ENCODE measurements at places on chromosomes 6 and 20.

DNA sequence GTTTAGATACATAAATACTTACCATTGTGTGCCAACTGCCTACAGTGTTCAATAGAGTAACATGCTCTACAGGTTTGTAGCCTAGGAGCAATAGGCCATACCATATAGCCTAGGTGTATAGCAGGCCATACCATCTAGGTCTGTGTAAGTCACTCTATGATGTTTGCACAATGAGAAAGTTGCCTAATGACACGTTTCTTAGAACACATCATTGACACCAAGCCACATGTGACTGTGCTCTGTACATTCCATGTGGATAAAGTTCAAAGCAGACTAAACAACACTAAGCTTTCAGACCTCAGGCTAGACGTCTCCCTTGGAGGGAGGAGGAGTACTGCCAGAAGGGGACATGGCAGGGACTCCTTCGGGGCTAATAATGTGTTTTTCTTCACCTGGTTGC lies 93.6 kb downstream of the KIF16B start:
- DNase-seq, result no peak

- DNase-seq, result no peak
Observed at GRCh38 chr6:38716825-38717224, 1.7 kb downstream of the DNAH8 start.

DNA sequence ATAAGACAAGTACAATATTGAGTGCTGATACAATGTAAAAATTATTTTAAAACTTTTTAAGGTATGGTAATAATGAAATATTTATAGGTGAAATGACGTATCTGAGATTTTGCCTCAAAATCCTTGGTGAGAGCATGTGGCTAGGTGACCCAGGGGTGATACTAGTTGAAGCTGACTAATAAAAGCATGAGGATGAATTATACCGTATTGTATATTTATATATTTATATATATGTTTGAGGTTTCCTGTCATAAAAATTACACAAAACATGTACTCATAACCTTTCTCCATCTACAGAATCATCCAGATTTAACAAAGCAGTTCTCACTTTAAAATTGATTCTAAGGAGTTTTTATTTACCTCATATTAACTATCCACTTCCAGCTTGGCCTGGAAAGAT lies 358.1 kb downstream of the CDKAL1 start:
- DNase-seq, result no peak

GRCh38 chr20:10666221-10667076 lies 7.3 kb downstream of the JAG1 start:
- DNase-seq, result no peak

DNA sequence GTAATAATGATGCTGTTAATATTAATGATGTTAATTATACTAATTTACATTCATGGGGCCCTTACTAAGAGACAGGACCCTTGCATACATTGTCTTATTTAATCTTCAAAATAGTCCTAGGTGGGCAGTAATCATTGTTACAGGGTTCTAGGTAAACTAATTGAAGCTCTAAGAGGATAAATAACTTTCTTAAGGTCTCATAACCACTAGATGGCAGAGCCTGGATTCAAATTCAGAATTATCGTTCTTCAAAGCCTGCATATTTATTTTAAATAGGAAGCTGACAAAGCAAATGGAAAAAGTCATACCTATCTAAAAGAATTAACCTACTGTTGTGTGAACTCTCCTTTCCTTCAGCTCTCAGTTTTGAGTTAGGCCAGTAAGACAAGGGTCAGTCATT lies 23.5 kb downstream of the PTCHD4 start:
- no peak for DNase-seq

DNA sequence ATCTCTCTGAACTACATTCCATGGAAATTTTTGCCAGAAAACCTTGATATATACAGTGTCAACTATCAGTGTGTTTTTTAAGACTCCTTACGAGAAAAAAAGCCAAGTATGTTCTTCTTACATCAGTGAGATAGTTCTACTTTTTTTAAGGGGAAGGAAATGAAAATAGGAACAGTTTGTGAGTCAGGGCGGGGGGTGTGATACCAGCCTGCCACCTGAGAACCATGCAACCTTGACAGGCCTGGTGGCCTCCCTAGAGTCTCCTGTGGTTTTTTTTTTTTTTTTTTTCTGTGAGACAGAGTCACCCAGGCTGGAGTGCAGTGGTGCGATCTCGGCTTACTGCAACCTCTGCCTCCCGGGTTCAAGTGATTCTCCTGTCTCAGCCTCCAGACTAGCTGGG lies 96.3 kb upstream of the GCM1 start:
- no peak for DNase-seq

DNA sequence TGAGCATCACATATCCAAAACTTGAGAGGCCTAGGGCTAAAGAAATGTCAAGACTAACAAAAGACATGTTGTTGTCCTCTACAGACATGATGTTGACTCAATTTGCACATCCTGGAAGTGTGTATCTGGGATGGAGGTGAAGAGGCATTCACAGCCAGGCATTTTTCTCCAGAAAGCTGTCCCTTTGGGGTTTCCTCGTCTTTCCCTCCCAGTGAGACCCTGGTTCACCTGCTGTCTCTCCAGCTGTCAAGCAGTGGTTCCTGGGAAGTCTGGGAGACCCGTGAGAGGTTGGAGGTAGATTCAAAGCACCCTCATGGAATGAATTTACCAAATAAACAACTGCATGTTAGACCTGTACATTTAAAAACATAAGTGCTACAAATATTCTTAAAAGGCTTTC lies 32.1 kb downstream of the BACH2 start:
- DNase-seq, result no peak

GRCh38 chr6:29917857-29918256 lies 24.5 kb upstream of the HLA-A start:
- DNase-seq, result no peak

DNA sequence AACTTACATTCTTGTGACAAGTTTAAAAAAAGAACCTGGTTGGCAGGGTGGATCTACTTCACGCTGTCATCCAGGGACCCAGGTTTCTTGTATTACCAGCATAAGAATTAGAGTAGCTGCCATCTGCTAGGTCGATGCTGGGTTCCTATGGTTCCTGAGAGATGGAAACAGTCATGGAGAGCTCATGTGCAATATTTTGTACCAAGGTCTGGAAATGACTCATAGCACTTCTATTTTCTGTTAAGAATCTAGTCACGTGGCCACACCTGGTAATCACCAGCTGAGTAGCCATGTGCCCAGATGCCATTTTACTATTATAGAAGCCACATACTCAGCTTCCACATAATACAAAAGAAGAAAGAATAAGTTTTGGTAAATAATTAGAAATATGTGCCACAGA lies 171.3 kb downstream of the CD83 start:
- DNase-seq, result no peak

GRCh38 chr6:18958146-18958545 lies 571.0 kb downstream of the RNF144B start:
- DNase-seq, result no peak

DNA sequence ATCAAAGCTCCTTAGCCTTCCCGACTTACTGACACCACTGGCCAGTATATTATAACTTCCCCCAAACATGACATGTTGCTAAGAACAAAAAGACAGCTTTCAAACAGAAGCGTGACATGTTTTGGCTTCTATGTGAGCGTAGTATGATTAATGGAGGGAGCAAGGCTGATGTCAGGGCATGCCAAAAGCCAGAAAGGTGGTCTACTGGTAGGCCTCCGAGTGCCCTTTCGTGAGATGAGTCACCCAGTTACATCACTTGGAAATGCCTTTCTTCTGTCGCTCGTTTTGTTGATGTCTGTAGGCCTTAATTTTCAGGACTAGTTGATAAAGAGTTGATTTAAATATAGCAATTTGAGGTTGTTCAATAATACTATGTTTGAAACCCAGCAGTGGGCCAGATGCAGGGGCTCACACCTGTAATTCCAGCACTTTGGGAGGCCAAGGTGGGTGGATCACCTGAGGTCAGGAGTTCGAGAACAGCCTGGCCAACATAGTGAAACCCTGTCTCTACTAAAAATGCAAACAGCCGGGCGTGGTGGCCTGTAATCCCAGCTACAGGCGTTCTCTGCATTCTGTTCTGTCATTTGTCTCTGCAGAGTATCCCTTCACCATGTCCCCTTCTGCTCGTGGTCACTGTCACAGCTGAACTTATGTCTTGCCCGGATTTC lies 53.3 kb downstream of the CNKSR3 start:
- no peak for DNase-seq

DNA sequence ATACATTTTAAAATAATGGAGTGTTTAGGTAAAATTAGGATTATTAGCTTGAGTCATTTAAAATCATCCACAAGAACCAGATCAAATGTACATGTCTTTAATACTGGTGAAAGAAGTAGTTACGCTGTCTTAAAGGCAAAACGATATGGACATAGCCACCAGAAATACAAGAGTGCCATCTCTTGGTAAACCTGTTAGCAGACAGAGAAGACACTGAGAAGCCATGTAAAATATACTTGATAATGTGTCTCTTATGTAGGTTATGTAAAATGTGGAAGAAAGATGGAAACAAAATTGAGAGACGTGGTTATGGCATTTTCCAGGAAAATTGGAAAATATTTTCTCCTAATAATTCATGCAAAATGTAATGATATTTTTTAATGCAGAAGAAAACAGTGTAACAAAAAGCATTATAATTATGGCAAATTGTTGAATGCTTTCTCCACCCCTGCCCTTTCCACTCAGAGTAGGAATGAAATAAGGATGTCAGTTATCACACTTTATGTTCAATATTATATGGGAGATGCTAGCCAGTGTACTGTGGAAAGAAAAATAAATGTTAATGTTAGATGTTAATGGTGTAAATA lies 12.2 kb upstream of the SLC17A2 start:
- DNase-seq, result no peak

GRCh38 chr20:10619427-10619826 lies 54.4 kb downstream of the JAG1 start:
- DNase-seq, result no peak

GRCh38 chr6:101935732-101936131 lies 542.2 kb downstream of the GRIK2 start:
- no peak for DNase-seq

GRCh38 chr6:23077772-23078171 lies 508.4 kb downstream of the HDGFL1 start:
- DNase-seq, result no peak

- DNase-seq, result no peak
Observed at GRCh38 chr20:19990850-19991249, 26.3 kb upstream of the NAA20 start.

DNA sequence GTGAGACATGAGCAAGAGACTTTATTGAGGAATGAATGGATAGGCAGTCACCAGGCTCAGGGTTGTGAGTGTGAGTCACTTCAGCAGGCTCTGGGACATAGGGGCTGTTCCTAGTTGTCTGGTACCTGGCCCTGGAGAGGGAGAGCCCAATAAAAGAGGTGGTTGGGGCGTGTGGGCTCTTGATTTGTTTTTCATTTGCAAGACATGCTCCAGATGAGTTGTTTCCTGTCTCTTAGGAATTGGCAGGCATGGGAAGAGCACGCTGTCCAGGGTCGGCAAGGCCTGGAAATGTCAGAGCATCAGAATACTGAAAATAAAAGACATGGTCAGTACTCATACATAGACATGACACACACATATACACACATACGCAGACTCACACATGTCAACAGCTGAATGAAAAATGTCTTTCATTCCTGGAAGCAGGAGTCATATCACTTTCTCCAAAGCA lies 166.3 kb upstream of the SULF2 start:
- no peak for DNase-seq

DNA sequence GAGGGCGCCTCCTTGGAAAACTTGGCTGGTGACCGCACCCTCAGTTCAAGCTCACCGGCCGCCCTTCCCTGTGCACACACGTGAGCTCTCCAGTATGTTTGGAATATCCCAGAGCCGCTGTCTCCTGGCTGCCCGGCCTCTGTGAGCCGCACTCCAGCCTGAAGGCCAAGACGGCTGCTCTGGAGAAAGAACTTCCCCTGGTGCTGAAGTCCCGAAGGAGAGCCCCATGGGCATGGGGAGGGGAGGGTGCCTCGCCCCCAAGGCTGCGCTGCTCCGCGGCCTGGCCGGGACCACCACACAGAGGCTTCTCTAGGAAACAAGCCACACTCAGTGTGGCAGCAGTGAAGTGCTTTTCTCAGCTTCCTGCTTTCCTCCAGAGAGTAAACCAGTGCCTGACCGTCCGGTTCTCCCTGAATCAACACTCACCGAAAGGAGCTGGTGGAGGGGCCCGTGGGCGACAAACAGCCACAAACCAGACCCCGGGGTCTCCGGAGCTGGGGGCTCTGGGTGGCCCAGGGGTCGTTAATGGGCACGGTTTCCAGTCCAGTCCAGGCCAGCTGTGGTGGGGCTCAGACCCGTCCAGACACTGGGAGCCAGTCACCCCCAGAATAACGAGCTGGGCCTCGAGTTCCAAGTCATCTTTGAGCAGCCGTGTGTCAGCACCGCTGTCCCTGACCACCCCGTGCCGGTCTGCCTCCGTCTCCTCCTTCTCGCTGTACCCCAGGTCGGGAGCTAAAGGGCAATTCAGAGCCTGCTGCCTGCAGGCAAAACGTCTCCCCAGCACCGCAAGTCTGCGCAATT lies 87.4 kb upstream of the BHLHE23 start:
- no peak for DNase-seq

DNA sequence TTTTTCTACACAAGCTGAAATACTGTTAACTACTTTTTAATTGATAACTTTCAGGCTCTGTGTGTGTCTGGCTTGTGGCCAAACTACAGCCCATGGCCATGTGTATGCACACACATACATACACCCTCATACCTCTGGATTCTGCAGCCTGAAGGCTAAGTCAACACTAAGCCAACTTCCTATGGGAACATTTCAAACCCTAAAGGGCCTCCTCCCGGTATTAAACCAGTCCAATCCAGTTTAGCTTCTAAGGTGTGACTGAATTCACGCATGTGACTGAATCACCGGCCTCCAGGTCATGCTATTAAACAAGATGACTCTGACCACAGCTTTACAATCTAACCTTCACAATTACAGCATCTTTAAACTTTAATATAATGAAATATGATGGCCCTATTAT lies 20.7 kb upstream of the DST start:
- no peak for DNase-seq

Measured in stimulated activated CD8-positive, alpha-beta memory T cell treated with anti-CD3 and anti-CD28 coated beads, Interleukin-15, amount 100 ng/mL, for 4 hours (primary cell).